ENCODE measurements at places on chromosomes 5 and 9.
A peak's percentile ranks its signal among the peaks of the same experiment; 100 is the strongest.

DNA sequence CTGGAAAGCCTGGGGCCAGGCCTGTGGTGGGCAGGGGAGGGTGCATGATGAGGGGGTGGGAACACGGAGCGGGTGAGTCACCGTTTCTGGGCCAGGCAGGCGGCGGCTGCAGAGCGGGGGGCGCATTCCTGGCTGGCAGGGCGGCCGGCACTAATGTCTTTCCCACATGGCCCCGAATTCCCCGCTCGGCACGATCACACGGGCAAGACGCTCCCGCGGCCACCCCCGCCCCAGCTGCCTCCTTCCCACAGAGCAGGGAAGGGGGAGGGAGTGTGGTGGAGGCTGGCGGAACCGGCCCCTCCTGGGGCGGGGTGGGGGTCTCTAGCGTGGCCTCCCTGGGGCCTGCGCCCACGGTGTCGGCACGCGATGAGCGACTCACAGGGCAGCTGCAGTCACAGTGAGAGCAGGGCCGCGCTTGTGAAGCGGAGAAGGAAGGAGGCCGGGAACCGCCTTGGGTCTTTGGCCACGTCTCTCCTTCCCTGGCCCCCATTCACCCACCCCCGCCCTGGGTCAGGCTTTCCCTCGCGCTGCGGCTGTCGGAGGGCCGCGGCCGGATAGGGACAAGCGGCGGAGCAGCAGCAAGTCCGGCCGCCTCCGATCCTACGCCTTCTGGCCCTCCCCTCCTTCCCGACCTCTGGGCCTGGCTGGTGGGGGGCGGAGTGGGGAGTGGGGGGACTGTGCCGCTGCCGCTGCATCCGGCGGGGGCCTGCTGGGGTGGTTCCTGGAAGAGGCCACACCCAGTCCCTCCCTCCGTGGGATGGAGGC lies 48.9 kb downstream of the CXXC5 start:
- peak; percentile 17 for DNase-seq

DNA sequence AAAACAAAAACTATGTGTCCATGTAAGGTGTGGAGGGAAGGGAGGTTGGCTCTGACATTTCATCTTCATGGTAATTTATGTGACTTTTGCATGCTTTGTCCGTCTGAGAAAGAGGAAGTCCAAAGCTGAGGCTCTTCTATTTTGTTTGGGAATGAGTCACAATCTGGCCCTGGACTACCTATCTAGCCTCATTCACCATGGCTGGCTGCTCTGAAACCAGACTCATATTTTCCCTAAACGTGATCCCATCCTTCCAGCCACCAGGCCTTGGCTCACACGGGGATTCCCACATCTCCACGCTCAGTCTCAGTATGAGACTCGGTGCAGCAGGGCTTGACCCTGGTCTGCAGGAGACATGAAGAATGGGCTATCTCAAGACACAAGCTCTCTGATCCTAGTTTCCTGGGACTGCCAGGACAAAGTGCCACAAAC lies 672.8 kb downstream of the ACTL7B start:
- DNase-seq, result no peak

DNA sequence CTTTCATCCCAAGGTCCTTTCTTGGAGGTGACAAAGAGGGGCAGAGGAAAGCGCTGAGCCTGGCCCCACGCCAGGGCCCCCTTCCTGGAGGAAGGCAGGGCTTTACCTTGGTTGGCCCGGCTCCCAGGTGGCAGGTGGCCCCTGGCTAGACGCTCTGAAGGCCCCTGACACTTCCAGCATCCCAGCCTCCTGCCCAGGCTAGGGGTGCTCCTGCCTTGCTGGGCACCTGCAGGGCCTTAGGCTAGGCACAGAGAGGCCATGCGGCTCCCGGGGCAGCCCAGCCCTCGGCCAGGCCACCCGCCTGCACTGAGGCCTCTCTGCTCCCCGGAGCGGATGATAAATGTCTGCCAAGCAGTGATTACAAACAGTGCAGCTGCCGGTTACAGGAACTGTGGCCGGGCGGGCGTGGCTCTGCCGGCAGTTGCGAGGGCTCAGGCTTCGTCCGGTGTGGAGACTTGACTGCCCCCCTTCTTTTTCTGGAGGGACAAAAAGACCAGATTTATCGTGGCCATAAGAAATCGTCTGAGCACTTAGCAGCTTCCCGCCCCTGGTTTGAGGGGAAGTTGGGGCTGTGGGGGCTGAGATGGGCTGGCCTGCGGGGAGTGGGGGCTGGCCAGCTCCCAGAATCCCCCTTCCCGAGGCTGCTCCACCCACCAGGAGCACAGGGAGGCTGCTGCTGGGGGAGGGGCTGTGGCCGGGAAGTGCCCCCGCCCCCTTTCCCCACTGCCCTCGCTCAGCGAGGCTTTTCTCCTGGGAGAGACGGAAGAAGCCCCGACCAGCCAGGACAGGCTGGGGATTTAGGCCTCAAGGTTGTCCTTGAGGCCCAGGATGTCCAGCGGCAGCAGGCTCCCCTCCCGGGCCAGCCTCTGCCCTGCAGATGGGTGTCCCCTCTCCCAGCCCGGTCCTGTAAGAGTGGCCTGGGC lies 31.6 kb upstream of the UBAC1 start:
- peak; percentile 59 for DNase-seq

DNA sequence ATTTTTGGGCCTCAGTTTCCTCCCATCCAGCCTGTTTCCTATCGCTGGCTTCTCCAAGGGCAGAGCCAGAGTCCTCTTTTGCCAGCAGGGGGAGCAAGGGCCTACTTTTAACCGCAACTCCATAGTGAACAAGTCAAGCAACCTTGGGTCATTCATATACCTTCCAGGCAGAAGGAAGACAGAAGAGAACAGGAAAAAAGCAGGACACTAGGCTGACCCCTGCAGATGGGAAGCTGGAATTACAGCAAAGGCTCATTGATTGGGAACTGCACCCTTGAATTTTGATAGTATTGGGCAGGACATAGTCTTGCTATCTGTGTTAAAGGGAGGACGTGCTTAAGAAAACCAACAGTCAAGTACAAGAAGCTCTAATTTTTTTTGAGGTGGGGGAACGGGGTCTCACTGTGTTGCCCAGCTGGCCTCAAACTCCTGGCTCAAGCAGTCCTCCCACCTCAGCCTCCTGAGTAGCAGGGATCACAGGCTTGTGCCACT lies 30.1 kb downstream of the QRFP start:
- peak; percentile 43 for DNase-seq

DNA sequence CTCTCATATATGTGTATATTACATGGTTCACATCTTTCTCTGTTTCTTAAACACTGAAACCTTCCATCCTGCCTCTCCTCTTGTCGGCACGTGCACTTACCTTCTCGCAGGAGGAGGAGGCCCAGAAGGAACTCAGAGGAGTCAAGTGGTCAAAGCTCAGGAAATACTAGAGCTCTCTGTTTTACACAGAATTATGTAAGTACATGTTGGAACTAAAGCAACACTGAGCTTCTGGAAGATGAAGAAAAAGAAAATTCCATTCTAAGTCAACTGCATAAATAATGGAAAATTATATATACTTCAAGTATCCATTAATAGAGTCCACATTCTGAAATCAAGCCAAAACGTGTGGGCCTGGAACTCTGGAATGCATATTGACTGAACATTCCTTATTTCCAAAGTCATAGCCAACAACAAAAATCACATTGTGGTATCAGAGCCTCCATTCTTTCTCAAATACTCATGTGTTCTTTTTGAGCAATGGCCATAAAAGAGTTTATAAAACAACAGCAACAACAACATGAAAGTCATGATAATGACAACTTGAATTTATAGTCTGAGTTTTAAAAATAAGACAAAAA lies 121.5 kb upstream of the RAI14 start:
- no peak for DNase-seq

DNA sequence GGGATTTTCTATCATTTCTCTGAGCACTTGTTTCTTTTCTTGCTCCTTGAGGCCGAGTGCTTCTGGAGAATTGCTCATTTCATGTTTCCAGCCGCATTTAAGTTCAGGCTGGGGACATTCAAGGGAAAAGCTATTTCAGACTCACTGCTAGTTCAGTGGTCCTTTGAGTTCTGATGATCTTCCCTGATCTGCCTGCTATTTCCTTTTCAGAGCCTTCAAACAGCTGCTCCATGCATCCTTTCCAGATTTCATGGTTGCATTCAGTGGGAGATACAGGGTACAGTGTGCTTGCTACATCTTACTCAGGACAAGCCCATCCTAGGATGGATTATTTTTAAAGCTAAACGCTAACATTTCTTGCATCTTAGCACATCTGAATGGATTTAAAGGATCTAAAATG lies 14.7 kb downstream of the NDUFS4 start:
- DNase-seq, result no peak

- no peak for DNase-seq
Observed at GRCh38 chr9:120532891-120533290, 47.1 kb downstream of the CDK5RAP2 start.

- DNase-seq, result no peak
Observed at GRCh38 chr9:5850724-5851122, 17.8 kb upstream of the ERMP1 start.

- no peak for DNase-seq
Observed at GRCh38 chr5:5738797-5739489, 316.5 kb downstream of the ICE1 start.

DNA sequence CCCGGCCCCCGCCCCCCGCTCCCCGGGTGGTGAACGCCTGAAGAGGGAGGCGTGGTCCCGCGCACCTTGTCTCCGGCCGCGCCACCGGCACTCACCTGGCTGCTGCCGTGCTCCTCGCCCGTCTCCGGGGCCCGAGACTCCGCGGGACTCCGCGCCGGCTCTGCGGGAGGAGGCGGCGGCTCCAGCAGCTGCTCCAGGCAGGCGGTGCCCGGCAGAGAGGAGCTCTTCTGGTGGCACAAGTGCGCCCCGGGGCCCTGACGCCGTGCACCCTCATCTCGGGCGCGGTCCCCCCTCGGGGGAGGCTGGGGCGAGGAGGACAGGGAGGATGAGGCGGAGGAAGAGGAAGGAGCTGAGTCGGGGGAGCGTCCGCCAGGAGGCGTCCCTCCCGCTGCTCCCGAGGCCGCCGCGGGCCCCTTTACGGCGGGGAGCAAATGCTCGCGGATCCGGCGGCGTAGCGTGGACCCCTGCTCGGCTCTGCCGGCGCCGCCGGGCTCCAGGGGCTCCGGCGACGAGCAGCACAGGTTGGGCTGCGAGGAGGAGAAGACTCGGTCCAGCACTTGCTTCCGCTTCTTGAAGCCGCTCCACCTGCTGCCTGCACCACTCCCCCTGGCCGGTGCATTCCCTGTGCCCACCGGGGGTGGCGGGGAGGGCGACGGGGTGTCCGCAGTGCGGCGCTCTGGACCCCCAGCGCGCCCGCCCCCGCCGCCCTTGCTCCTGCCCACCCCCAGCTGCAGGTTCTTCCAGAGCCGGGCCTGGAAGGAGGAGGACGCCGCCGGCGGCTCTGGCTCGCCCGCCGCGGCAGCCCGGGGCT lies 928 bp downstream of the MCTP1 start:
- DNase-seq, result no peak

GRCh38 chr9:93185266-93186214 lies 1.6 kb downstream of the WNK2 start:
- DNase-seq, result no peak

DNA sequence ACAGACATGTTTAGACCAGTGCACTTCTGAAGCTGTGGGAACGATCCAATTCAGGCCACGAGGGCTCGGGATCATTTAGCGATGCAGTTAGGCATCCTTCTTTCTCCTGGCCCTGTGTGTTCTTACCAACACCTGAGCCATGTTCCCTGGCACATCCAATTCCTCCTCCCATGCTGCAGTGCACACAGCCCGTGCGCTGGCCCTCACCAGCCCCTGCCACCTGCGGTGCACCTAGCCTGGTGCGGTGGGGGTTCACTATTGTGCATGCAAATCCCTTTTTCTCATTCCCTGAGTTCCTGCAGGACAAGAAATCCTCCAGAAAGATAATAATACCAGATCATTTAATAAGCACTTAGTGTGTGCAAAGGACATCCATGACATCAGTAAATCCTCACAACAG lies 53.5 kb downstream of the NEURL1B start:
- no peak for DNase-seq

DNA sequence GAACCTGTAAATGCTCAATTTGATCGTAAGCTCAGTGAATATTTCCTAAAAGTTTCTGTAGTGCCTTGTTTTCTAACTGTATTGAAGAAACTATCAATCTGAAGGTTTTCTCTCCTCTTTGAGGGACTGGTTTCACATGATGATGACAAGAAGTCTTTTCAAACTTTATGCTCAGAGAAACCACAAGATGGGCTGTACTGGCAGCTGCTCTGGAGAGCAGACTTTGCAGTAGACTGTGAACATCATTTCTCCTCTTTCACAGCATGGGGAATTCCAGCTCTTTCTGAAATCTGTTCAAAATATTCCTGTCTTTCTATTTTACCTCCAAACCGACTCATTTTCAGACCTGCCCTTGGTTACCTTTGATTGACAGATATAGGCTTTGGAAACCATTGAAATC lies 194.4 kb downstream of the IZUMO3 start:
- DNase-seq, result no peak

- no peak for DNase-seq
Observed at GRCh38 chr5:1699394-1699793, 100.2 kb downstream of the MRPL36 start.

GRCh38 chr5:135140446-135141204 lies 106.6 kb upstream of the PITX1 start:
- DNase-seq, result peak; percentile 4

- DNase-seq, result no peak
Observed at GRCh38 chr5:50435168-50435567, 5.9 kb downstream of the EMB start.

DNA sequence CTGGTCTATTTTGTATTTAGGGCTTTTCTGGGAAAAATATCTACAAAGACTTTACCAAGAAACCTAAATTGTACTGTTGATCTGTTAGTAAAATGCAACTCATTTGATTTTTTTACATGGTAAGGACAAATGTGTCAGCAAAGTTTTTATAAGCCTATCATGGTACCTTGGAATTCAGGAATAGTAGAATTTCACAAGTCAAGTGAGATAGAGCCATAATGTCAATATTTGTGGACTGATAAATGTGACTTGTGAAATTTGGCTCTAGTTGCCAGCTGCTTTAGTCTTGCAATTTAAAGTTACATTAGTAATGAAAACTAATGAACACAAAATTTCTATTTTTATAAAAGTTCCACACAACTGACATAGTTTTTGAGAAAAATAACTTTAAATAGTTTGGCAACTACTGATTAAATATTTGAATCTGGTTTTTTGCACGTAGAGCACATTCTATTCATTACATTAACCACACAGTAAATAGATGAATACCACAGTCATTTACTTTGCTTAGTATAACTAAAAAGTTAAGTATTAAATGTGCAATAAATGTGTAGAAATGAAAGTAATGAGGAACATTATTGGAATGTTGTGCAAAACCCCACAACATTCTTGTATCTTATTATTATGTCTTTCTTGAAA lies 41.2 kb upstream of the RIOK2 start:
- DNase-seq, result no peak

GRCh38 chr9:101727612-101728524 lies 10.6 kb downstream of the GRIN3A start:
- no peak for DNase-seq

GRCh38 chr5:149792540-149793255 lies 62.6 kb downstream of the PPARGC1B start:
- no peak for DNase-seq

DNA sequence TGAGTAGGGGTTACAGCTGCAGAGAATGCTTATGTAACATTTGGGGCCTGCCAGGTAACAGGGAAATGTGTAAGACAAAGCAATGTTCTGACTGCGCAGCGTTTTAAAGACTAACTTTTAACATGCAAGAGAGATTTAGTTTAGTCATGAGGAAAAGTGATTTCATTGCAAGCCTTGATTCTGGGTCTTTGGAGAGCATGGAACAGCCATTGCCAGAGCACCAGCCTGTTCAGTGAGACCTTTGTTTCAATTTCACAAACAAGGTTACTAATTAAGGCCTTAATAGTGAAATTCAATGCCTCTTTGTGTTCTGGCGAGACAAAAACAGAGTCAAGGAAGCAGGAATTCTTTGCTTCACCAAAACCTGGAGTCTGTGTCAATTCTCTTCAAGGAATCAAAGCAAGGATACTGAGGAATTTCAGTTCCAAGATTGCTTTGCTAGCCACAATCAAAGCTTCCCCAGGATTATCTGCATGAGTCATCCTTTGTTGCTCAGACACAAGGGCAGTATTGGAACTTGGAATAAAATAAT lies 14.4 kb downstream of the CKMT2 start:
- no peak for DNase-seq

Measured in CD4-positive, alpha-beta T cell treated with Interleukin-4 for 1 hour (primary cell).